ENCODE measurements at places on chromosomes 3 and 15.

GRCh38 chr3:49417516-49418120 lies 4.7 kb downstream of the AMT start:
- DNase-seq, result no peak

DNA sequence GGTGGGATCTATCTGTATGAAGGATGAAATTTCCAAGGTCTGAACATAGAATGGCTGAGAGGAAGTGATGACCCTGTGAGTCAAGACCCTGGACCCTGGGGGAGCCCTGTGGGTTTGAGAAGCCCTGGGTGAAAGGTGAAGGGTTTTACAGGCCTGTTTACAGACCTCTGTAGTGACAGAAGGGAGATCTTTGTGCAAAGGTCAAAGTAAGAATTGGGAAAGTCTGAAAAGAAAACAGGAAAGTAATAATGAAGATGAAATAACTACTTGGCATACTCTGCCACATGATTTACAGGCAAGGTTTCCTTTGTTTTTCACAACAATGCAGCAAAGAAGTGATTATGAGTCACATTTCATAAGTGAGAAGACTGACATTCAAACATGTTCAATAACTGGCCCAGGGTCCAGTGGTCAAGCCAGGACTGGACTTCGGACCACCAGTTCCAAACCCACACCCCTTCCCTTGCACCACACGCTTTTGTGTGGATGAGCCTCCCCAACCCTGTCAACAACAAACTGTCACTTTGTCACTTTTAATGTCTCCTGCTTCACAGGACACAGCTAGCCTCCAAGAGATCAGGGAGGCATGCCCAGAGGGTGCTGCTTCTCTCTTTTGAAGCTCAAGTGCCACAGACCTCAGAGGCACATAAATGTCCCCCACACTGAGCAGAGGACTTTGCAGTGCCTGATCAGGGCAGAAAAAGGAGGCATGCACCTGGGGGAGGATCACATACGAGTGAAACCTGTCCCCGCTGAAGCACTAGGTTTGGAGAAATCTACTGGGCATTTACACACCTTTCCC lies 21.5 kb downstream of the CD86 start:
- DNase-seq, result no peak

DNA sequence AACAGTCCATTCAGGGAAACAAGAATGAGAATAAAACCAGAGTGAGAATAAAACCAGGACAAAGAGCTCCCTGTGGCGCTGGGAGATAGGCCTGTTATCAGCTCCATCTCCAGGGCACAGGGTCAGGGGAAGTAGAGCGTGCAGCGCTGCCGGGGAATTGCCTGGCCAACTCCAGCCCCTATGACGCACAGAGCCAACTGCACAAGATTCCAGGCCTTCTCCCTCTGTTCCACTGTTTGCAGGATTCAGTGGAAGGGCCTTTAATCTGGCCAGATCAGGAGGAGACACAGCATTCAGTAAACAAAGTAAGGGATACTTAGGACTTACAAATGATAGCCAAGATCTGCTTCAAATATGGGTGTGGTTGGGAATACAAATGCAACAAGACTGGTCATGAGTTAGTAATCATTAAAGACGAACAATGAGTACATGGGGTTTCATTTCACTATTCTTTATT lies 49.4 kb downstream of the ITGB5 start:
- DNase-seq, result no peak

GRCh38 chr15:79185199-79185598 lies 94.6 kb upstream of the RASGRF1 start:
- no peak for DNase-seq

DNA sequence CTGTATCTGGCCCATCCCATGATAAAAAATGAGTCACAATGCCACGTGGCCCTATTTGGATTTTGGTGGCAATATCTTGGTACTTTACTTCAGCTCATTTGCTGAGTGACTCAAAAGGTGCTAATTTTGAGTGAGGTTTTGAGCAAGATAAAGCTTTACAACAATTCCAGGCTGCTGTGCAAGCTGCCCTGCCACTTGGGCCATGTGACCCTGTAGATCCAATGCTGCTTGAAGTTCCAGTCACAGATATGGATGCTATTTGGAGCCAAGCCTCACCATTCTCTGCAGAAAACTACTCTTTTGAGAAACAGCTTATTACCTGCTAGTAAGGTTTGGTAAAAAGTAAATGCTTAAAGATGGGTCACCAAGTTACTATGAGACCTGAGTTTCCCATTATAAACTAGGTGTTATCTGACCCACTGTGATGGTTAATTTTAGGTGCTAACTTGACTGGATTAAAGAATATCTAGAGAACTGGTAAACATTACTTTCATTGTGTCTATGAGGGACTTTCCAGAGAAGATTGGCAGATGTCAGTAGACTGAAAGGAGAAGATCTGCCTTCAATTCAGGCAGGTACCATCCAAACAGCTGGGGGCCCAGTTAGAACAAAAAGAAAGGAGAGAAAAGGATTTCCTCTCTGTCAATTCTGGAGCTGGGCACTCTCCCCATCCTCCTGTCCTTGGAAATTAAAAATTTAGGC lies 1083.9 kb downstream of the DIPK2A start:
- DNase-seq, result no peak

- no peak for DNase-seq
Observed at GRCh38 chr15:100721758-100722550, 119.6 kb downstream of the ASB7 start.

GRCh38 chr3:133977568-133977967 lies 52.2 kb downstream of the SLCO2A1 start:
- DNase-seq, result no peak

DNA sequence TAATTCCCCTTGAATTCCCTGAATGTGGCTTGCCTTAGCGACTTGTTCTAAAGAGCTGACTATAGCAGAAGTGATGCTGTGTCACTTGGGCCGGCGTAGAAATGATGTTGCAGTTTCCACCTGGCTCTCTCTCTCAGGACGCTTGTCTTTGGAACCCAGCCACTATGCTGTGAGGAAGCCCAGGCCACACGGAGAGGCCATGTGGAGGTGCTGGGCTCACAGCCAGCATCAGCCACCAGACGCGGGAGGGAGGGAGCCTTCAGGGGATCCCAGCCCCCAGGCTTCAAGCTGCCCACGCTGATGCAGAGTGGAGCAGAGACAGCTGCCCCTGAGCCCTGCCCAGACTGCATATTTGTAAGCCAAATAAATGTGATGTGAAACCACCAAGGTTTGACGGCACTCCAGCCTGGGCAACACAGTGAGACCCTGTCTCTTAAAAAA lies 18.6 kb downstream of the RNU5B-1 start:
- peak; percentile 78 for DNase-seq

DNA sequence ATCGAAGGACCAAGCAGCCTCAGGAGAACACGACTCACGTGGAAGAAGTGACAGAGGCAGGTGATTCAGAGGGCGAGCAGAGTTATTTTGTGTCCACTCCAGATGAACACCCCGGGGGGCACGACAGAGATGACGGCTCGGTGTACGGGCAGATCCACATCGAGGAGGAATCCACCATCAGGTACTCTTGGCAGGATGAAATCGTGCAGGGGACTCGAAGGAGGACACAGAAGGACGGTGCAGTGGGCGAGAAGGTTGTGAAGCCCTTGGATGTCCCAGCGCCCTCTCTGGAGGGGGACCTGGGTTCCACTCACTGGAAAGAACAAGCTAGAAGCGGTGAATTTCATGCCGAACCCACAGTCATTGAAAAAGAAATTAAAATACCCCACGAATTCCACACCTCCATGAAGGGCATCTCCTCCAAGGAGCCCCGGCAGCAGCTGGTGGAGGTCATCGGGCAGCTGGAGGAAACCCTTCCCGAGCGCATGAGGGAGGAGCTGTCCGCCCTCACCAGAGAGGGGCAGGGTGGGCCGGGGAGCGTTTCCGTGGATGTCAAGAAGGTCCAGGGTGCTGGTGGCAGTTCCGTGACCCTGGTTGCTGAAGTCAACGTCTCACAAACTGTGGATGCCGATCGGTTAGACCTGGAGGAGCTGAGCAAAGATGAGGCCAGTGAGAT lies 26.0 kb downstream of the SYNM start:
- DNase-seq, result no peak

GRCh38 chr15:68817304-68818065 lies 3.2 kb downstream of the ANP32A start:
- DNase-seq, result peak; percentile 61

DNA sequence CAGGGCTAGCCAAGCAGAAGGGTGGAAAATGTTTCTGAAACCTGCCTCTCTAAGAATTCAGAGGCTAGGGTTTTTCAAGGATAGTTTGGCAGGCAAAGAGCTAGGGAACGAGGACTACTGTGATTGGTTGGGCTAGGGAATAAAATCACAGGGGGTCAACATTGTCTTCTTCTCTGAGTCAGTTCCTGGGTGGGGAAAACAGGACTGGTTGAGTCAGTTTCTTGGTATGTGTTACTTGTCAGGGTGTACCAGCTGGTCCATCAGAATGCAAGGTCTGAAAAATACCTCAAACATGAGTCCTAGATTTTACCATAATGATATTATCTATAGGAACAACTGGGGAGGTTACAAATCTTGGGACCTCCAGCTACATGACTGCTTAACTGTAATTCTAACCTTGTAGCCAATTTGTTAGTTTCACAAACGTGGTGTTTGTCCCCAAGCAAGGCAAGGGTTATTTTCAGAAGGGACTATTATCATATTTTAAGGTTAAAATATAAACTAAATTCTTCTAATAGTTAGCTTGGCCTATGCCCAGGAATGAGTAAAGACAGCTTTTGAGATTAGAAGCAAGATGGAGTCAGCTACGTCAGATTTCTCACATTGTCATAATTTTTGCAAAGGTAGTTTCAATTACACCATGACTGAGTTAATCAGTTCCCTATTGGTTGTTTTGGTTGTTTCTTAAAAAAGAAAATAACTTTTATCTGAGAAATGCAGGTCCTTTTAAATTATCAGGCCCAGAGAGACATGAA lies 231.5 kb downstream of the ALCAM start:
- DNase-seq, result no peak

GRCh38 chr3:113602256-113602655 lies 69.9 kb downstream of the SIDT1 start:
- DNase-seq, result no peak

DNA sequence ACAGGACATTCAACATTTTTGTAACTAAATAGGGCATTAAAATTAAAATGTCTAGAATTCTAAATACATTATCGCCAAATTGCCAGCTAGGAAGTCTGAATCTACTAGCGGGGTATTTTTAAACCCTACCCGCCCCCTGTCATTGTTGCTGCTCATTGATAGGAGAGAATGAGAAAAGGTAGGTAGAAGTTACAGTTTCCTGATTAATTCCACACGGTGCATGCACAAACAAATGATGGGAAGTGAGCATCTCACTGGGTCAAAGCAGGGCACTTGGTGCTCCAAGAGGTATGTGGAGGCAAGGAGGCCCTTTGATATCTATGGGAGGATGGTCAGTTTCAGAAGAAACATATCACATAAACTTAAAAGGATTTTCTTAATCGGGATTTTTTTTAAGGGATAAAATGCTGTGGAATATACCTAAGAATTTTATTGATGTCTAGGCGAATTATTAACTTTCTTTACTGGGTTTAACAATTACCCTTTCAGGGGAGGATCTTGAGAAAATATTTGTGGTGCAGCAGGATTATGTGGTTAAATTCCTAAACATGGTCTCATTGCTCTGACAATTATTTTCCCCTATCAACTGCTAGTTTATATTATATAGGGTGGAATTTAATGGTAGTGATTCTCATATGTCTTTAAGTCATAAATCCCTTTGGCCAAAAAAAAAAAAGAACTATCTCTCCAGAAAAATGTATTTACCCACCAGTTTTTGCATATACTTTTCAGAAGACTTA lies 236.0 kb upstream of the GOLGA6L4 start:
- no peak for DNase-seq

DNA sequence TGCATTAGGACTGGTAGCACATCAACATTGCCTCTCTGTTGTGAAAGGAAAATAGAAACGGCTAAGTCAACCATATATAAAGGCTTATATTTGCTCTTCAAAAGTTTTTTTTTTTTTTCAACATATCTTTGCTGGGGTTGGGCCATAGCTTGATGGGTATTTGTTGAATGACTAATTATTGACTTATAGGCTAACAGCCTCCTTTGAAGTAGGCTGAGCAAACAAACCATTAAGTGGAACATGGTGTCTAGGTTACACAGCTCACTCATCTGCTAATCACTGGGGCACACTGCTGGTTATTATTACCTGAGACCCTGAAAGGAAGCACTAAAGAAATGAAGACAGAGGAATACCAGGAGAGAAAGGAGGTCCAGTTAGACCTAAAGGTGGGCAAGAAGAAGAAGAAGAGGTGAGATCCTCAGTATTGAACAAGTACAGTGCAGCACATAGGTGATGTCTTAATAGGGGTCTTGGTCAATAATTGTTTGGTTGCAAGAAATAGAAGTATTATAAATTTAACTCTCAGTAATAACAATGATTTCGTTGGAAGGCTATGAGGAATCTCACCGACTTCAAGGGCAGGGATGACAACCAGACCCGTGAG lies 139.4 kb downstream of the RPLP1 start:
- DNase-seq, result peak; percentile 92

- DNase-seq, result no peak
Observed at GRCh38 chr3:128316481-128316891, 150.2 kb downstream of the DNAJB8 start.

GRCh38 chr3:38141173-38141951 lies 2.9 kb downstream of the MYD88 start:
- no peak for DNase-seq

- DNase-seq, result no peak
Observed at GRCh38 chr3:76527773-76528172, 512.1 kb upstream of the ROBO2 start.

DNA sequence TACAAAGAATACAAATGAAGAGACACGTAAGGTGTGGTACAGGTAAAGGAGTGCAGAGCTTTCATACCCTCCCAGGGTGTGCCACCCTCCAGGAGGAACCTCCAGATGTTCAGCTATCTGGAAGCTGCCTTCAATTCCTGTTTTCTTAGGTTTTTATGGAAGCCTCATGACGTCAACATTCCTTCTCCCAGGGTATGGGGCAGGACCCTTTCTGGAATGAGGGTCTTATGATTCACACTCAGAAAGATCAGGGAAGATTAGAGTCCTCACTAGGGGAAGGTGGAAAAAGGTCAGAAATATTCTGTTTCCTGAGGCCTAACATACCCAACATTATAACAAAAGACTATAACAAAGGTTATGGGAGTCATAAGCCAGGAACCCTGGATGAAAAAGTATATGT lies 99.8 kb upstream of the PLCL2 start:
- no peak for DNase-seq

- DNase-seq, result no peak
Observed at GRCh38 chr15:29014493-29014892, 128.7 kb downstream of the APBA2 start.

DNA sequence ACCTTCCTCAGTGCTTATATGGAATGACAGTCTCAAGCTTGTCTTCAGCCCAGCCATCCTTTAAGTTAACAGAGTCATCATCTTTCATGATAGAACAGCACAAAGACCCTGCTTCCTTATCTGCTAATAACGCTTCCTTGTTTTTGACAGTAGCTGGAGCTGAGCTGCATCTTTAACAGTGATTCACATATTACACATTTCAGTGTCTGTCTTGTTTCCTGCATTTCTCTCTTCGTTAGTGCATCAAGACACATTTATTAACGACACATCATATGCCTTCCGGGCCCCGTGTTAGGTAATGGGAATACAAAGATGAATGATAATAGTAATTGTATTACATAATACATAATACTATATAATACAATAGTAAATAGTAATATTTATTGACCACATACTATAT lies 30.2 kb upstream of the GREM1 start:
- DNase-seq, result no peak

Data from NCI-H2081 (cell line).